Stimulated activated CD8-positive, alpha-beta memory T cell treated with anti-CD3 and anti-CD28 coated beads, Interleukin-7, amount 100 ng/mL, for 1 hour (primary cell): ENCODE measurements at places on chromosomes 11 and 22.
A peak's percentile ranks its signal among the peaks of the same experiment; 100 is the strongest.

GRCh38 chr11:109853156-109853776 is 239.9 kb upstream of the ZC3H12C start:
- no peak for DNase-seq

DNA sequence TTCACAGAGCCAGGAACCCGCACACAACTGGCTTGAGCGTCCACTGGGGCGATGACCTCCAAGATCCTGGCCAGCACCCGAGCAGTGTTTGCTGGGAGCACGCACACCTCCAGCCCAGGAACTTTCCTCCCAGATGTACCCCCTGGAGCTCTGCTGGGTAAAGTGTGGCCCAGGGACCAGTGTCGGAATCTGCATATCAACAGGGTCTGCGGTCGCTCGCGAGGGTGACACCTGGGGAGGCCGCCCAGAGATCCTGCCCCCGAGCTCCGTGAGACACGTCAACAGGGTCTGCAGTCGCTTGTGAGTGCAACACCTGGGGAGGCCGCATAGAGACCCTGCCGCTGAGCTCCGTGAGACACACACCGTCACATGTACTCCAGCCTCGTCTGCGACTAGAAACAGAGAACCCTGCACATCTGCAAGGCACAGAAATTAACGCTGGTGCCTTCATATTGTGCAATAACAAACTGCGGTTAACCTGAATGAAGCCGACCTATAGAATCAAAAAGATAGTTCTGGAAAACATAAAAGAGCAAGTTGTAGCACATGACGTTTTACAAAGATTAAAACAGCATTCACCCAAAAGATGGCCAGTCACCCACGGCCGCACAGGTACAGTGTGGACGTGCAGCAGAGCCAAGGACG is 172.4 kb downstream of the BRD1 start:
- no peak for DNase-seq

- no peak for DNase-seq
Measured at GRCh38 chr22:25750569-25751173, 8.7 kb downstream of the MYO18B start.

DNA sequence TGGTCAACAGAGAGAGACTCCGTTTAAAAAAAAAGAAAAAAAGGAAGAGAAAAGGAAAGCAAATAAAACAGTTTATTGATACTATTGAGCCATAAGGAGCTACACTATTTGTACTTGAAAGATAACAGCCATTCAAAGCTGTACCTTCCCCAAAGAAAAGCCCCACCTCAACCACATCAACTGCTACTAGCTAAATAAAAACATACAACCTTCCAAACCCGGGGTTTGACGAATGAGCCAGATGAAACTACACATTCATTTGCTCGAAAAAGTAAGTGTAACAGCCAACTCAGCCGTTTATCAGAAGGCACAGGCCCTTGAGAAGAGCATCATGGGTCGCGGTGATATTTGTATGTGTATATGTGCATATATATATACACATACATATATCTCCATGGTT is 78.4 kb downstream of the SIK3 start:
- DNase-seq = no peak

GRCh38 chr11:73862986-73863385 is 13.7 kb downstream of the COA4 start:
- no peak for DNase-seq

DNA sequence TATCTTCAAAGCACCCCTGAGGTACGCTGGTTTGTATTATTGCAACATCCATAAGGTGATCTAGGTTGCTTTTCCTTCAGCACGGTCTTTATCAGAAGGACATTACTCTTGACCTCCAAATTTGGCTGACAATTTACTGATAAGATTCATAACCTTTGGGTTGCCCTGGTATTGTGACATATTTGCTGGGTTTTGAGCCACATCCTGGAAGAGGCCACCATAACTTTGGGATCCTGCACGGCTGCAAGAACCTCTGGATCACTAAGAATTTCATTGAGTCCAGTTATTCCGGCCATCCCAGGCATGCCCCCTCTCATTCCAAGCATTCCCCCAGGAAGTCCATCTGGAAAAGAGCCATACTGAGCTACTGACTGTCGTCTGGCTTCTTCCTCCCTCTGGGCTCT is 6.5 kb upstream of the PLET1 start:
- DNase-seq = no peak

- DNase-seq = no peak
Measured at GRCh38 chr11:110428956-110429730, 605 bp upstream of the FDX1 start.

DNA sequence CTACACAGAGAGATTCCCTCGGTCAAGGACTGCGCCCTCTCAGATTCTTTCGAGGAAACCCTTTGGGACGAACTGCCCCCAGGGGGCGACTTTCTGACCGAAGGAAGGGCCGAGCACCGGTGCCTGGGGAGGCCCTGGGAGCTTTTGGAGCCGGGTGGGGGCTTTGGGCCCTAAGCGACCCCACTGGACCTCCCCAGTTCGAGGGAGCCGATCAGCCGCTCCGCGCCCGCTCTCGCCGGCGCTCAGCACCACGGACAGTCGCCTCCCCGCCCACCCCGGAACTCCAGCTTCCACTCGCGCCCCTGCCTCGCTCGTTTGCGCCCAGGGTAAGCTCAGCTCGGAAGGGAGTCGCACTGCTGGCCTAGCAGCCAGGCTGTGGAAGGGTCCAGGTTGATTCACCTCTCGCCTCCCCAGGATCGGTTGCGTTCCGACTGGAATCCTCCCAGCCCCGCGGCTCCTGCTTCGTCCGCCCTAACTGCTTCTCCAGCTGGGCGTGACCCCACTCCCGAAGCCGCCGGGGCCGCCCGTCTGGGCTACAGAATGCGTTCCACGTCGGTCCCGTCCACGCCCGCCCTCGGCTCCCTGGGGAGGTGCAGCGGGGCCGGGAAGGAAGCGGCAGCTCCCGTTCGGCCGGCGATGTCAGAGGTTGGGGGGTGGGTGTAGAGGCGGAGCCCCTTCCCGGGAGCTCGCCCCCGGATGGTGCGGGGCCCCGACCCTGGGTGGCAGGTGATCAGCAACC is 428 bp downstream of the SCN3B start:
- DNase-seq = no peak

DNA sequence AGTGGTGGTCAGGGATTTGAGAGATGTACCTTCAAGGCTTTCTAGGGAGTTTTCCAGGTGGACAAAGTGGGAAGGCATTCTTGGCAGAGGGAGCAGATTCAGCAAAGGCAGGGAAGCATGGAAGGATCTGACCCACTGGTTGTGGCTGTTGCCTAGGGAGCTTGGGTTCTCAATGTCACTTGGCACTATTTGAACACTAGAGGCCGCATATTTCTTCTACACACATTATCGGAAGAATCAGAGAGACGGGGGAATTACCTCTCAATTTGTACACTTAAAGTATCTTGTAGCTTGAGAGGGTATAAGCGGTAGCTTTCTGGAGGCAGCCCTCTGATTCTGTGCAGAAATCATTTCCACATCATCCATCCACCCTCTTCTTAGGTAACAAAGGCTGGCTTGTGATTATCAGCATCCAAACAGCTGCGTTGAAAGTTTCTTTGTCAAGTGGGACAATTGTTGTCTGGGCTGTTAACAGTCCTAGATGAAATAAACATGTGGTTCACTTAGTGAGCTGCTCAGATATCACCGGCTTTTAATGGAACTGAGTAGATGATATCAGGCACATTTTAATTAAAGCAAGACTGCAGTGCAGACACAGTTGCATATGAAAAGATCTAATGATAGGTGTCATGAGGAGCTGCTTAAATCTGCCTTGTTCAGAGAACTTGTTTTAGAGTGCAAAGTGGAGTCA is 2.6 kb downstream of the NELL1 start:
- no peak for DNase-seq

DNA sequence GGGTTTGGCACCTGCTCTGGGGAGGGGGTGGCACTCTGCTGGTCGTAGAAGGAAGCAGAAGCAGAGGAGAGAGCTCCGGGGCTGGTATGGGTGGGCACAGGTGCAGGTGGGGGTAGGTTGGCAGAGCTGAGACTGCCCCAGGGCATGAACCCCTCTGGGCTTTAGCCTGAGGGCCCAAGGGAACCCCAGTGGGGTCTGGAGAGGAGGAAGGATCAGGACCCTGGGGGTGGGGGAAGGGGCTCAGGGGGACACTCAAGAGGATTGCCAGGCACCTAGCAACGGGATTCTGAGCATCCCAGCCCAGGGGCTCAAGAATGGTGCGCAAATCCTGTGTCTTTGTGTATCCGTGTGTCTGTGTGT is 6.3 kb downstream of the ALDH3B2 start:
- no peak for DNase-seq

GRCh38 chr11:101553891-101554292 is 29.9 kb downstream of the TRPC6 start:
- no peak for DNase-seq

GRCh38 chr11:107179829-107180228 is 161.6 kb upstream of the GUCY1A2 start:
- no peak for DNase-seq

DNA sequence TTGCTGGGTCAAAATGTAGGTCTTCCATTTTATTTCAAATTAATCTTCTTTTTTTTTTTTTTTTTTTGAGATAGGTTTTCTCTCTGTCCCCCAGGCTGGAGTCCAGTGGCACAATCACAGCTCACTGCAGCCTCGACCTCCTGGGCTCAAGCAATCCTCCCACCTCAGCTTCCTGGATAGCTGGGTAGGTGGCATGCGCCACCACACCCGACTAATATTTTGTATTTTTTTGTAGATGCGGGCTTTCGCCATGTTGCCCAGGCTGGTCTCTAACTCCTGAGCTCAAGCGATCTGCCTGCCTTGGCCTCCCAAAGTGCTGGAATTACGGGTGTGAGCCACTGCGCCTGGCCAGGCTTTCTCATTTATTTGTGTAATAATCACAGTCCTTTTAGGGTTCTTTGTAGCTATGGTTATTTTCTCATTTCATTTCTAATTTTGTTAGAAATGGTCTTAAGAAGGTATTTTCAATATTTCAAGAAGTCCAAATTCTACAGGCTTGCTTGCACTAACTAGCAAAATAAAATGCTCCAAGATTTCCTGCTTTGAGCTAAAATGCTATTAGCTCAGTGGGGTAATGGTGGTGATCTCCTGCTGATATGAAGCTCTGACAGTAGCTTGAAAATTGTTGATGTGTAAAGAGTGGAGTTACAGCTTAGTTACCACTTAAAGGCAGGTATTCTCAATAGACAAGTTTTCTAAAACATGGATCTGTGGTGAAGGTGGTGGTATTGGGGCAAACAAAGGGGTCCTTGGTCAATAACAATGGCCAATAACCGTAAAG is 50.0 kb downstream of the RBX1 start:
- DNase-seq = no peak

DNA sequence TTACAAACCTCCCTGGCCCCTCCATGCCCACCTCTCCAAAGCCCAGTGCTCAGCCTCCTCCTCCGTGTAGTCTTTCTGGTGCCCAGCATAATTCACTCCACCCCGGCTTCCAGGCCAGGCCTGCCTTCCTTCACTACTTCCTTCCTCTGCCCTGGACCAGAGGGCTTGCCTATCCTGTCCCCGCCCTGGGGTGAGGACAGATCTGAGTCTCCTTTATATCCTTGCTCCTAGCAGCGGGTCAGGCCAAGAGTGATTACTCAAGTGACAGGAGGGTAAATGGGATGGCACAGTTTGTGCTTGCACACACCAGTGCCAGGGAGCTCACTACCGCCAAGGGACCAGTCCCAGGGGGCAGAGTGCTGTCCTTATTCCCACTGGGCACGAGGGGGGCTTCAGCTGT is 48.0 kb downstream of the SCUBE1 start:
- no peak for DNase-seq

GRCh38 chr11:78038697-78039313 is 15.7 kb upstream of the KCTD14 start:
- no peak for DNase-seq

DNA sequence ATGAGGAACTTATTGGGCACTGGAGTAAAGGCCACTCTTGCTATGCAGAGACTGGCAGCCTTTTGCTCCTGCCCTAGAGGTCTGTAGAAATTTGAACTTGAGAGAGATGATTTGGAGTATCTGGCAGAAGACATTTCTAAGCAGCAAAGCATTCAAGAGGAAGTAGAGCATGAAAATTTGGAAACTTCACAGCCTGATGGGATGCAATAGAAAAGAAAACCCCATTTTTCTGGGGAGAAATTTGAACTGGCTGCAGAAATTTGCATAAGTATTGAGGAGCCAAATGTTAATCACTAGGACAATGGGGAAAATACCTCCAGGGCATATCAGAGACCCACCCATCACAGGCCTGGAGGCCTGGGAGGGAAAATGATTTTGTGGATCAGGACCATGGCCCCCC is 29.9 kb upstream of the CD44 start:
- no peak for DNase-seq

DNA sequence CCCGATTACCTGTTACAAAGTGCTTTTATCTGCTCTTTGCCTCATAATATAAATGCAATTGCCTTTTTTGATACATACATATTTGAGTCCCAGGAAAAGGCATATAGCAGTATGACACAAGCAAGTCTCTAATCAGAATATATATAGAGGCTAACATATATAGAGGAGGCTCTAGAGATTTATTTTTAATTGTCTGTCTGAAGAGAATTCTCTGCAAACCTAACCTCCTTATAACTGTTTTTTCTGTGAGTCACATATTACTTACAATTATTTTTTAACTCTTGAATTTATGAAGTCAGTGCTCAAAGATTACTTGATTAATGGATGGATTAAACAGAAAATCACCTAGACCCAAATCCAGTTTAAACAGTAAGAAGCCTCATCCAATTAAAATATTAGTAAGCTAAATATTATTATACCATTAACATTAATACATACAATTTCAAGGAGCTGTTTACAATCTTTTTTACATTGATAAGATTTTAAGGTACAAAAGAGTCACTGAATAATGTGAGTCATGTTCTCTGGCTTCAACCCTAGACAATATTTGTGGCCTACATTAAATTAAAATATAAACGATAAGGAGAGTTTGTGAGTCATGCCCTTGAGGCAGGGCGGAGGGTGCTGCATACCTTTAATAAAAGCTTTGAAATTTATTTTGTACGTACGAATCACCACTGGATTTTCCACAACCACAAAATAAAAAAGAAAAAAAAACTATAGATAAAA is 19.2 kb upstream of the MMP13 start:
- no peak for DNase-seq

DNA sequence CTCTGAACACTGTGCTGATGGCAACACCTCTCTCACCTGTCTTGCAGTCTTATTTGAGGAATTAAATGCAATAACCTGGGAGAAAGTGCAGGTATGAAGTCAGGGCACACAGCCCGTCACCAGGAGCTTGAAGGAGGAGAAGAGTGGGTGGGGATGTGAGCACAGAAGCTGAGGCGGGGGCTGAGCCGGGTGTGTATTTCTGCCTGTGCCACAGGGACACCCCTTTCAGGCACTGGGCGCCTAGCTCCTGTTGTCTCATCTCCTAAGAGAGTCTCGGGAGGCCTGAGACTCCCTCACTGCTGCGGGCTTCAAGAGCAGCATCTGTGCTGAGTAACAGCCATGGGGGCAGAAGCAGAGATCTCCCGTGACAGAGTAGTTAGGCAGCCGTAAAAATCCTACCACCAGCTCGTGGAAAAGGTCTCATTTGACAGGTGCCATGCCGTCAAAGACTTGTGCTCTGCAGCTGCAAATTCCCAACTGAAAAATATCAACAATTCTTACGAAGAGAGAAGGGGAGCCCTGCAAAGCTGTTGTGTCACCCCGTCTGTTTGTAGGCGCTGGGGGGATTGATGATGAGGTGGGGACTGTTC is 26.8 kb downstream of the PARVB start:
- DNase-seq = no peak

GRCh38 chr11:19903620-19904069 is 191.0 kb downstream of the NAV2 start:
- peak; percentile 11 for DNase-seq
